ENCODE measurements at places on chromosomes 5 and 9. TPM values are rescaled to one million over a fixed set of nuclear protein-coding genes. Genes with fewer than 3 reads are reported as not detected.

DNA sequence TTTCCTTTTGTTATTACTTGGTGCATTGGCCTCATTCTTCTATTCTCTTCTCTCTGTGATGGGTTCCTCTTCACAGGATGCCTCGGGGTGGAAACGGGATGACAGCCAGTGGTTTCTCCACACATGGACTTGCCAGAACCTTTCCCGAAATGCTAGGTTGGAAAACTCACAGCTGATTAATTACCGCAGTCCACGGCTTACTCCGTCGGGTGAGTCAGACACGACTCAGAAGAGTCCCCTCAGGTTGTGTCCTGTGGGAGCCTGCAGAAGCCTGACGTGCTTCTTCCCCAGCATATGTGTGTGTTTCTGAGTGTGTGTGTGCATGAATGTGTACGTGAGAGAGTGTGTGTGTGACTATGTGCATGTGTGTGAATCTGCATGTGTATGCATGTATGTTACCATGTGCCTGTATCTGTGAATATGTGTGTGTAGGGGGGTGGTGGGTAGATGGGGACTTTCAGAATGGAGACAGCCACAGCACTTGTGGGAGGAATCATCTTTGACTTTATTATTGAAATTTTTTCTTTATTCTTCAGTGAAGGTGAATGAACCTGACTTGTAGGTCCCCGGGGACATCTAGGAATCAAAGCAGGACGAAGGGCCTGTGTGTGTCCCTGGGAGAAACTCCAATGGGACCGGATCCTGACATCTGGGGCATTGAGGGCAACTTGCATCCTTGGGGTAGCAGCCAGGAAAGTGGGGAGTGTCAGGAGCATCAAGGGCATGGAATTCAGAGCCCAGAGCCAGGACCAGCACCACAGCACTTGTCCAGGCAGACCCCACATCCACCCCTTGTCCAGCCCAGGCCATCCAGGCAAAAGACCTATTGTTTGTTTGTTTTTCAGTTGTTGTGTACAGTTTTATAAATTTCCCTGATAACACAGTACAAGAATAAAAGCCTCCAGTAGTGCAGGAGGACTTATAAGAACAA, 21.9 kb upstream of the MED10 start:
- no peaks in the 10 kb centered on the region for H3K36me3 ChIP-seq
- H3K4me1 ChIP-seq = no peaks in the 10 kb centered on the region
- H3K4me3 ChIP-seq = no peak overlapping the region
- DNase-seq = no peak
- no peaks in the 10 kb centered on the region for H3K27me3 ChIP-seq

DNA sequence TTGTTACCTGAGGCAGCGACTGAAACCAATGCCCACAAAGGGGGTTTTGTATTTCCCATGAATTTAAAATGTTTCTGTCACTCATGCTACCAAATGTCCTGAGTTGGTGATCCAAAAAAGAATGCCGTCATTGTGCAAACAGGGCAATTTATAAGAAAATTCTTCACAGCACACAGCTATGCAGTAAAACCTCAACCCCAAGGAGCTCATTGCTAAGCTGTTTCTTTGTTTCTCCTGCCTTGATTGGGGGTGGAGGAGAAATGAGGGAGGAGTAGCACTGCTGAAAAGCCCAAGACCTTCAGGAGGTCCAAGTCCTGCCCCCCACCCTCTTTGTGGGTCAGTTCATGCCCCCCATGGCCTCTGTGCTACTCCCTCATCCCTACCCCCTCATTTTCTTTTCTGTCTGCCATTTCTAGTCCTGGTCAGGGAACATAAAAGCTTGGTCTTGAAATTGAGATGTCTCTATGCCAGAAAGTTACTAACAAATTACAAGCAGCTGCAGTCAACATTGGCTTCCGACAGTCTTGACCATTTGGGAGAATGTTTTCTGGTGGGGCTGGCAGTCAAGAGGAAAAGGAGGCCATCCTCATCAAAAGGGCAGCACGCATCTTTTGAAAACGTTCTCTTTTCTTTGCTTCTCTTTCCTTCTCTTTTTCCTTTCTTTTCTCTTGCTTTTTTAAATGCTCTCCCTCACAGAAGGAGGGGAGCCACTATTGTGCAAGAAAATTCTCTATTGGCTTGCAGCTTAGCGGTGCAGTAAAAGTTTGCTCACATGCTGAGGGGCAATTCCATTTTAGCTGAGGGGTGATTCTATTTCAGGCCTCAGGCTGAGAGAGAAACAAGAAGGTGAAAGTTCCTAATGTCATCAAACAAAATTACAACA, 133.3 kb downstream of the GCNT1 start:
- no peaks in the 10 kb centered on the region for H3K36me3 ChIP-seq
- no peak overlapping the region for H3K27ac ChIP-seq
- no peak overlapping the region for H3K4me3 ChIP-seq
- DNase-seq = no peak

DNA sequence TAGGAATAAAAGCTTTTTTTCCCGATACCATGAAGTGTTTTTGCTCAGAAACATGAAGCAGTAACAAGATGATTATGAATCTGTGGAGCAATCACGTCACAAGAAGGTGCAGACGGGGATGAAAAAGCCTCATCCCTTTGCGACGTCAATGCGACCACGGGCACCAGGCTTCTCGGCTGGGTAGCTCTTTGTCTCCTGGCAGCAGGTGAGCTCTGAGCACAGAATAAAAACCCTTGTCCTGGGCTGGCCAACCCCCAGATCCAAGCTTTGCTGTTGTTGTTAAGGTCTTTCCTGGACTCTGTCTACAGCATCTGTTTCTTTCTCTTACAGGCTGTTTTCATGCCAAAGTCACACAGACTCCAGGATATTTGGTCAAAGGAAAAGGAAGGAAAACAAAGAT, 113.8 kb downstream of the ANKRD18B start:
- H3K27ac ChIP-seq = no peak overlapping the region
- no peak for DNase-seq
- no peaks in the 10 kb centered on the region for H3K36me3 ChIP-seq
- peaks cover 12% of the 10 kb centered on the region for H3K27me3 ChIP-seq
- H3K4me3 ChIP-seq = no peak overlapping the region

DNA sequence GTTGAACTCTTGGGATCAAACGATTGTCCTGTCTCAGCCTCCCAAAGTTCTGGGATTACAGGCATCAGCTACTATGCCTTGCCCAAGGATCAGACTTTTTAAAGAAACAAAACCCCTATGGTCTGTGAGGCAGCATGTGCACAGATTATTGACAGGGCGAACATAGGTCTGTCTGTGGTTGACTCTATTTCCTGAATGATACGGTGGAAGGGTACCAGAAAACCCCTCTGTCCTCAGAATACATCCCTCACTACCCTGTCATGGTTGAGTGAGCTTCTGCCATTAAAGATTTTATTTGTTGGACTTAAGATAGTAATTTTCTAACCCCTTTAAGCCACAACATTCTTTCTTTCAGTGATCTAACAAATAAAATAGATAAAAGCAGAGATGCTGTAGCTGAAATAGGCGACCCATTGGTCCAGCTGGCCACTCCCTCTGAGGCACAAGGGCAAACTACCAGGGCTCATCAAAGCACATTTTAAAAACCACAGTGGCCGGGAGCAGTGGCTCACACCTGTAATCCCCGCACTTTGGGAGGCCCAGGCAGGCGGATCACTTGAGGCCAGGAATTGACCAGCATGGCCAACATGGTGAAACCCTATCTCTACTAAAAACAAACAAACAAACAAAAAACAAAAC, 84.9 kb upstream of the ANKRD55 start:
- no peaks in the 10 kb centered on the region for H3K4me1 ChIP-seq
- no peak for DNase-seq
- no peaks in the 10 kb centered on the region for H3K27me3 ChIP-seq
- no peak overlapping the region for H3K27ac ChIP-seq
- no peak overlapping the region for H3K4me3 ChIP-seq

GRCh38 chr9:6956879-6957278, 199.1 kb downstream of the KDM4C start:
- no peaks in the 10 kb centered on the region for H3K4me1 ChIP-seq
- no peak overlapping the region for H3K27ac ChIP-seq
- H3K4me3 ChIP-seq = no peak overlapping the region
- H3K27me3 ChIP-seq = no peaks in the 10 kb centered on the region
- H3K36me3 ChIP-seq = no peaks in the 10 kb centered on the region

GRCh38 chr5:111984044-111984443, 227.1 kb upstream of the NREP start:
- H3K4me3 ChIP-seq = no peak overlapping the region
- H3K27me3 ChIP-seq = no peaks in the 10 kb centered on the region
- no peak overlapping the region for H3K27ac ChIP-seq
- no peak for DNase-seq
- H3K36me3 ChIP-seq = no peaks in the 10 kb centered on the region

DNA sequence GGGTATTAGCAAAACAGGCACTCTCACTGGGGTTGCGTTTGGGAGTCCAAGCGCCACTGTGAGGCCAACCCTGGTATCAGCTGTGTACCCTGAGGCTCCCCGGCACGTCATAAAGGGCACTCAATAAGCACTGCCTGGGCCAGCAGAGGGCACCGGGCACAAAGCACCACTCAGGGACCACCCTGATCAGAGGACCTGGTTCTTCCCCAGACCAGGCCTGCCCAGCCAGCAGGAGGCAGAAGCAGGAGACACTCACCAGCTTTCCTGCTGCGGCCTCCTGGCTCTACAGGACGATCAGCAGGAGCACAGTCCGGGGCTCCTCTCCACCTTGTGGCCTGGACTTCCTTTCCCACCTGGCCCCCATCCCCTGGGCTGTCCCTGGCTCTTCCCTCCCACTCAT, 12.6 kb downstream of the MGAT1 start:
- peaks cover 53% of the 10 kb centered on the region for H3K36me3 ChIP-seq
- DNase-seq = peak; percentile 49
- H3K27ac ChIP-seq = no peak overlapping the region
- peaks cover 22% of the 10 kb centered on the region for H3K4me1 ChIP-seq

GRCh38 chr5:15103864-15104263, 232.3 kb upstream of the ANKH start:
- DNase-seq = no peak
- no peak overlapping the region for H3K4me3 ChIP-seq
- no peak overlapping the region for H3K27ac ChIP-seq
- H3K36me3 ChIP-seq = no peaks in the 10 kb centered on the region
- H3K4me1 ChIP-seq = no peaks in the 10 kb centered on the region

DNA sequence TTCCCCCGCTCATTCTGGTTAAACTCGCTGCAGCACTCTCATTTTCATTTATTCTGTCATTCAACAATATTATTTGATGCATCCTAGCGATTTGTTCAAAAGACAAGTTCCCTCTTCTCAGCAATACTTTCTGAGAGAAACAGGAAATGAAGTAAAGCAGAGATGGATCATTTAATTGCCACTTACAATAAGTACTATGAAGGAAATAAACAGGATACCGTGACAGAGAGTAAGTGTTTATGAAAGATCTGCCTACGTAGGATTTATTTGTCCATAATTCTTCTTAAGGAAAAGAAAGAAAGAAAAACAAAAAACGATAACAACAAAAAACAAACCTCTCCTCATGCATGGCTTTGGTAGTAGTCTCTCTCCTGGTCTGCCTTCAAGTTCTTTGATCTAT, 406.8 kb upstream of the ZNF608 start:
- no peak overlapping the region for H3K27ac ChIP-seq
- H3K27me3 ChIP-seq = no peaks in the 10 kb centered on the region
- H3K4me3 ChIP-seq = no peak overlapping the region
- no peaks in the 10 kb centered on the region for H3K4me1 ChIP-seq
- H3K36me3 ChIP-seq = no peaks in the 10 kb centered on the region
- no peak for DNase-seq

- DNase-seq = no peak
- no peak overlapping the region for H3K4me3 ChIP-seq
- no peaks in the 10 kb centered on the region for H3K27me3 ChIP-seq
- no peak overlapping the region for H3K27ac ChIP-seq
- no peaks in the 10 kb centered on the region for H3K36me3 ChIP-seq
These were observed 276.9 kb downstream of the CDH9 start for GRCh38 chr5:26761446-26761845.

GRCh38 chr5:111313017-111313724, 89.0 kb downstream of the CAMK4 start:
- H3K27me3 ChIP-seq = no peaks in the 10 kb centered on the region
- H3K4me3 ChIP-seq = no peak overlapping the region
- no peaks in the 10 kb centered on the region for H3K4me1 ChIP-seq
- H3K27ac ChIP-seq = no peak overlapping the region
- DNase-seq = no peak
- no peaks in the 10 kb centered on the region for H3K36me3 ChIP-seq

DNA sequence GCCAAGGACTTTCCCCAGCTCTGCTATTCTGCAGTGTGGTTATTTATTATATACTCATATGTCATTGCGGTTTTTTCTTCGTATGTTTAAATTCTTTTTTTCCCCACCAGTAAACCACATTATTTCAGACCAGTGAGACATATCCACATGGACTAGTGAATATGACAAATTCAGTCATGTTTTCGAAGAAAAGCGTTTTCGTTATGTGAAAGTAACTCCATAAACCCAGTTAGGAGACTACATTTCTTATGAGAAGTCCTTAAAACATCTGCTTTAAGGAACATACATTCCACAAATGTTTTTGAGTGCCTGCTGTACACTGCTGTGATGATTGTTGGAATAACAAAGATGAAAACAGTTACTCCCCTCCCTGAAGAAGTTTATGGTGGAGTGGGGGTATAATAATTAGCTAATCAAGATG, 591.8 kb upstream of the CLINT1 start:
- no peaks in the 10 kb centered on the region for H3K27me3 ChIP-seq
- H3K4me3 ChIP-seq = no peak overlapping the region
- DNase-seq = no peak
- H3K4me1 ChIP-seq = no peaks in the 10 kb centered on the region
- H3K36me3 ChIP-seq = no peaks in the 10 kb centered on the region

DNA sequence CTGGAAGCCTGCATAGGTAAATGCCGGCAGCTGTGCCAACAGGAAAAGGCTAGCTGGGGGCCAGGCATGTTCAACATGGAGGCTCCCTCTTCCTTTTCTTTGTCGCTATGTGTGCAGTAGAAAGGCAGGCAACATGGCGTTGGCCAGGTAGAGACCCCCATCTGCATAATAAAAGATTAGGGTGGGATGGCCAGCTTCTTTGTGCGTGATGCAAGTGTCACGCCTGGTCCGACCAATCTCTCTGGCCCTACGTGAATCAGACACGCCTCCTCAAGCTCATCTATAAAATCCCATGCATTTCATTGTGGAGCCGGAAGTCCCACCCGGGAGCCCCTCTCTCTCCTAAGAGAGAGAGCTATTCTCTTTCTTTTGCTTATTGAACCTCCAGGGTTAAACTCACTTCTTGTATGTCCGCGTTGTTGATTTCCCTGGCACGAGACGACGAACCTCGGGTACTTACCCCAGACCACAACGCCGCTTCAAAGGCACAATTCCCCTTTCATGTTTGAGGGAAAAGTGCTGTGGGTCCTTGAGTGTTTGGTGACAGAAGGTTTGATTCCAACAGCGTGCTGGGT, 25.0 kb upstream of the C5orf47 start:
- no peak overlapping the region for H3K27ac ChIP-seq
- H3K4me1 ChIP-seq = no peaks in the 10 kb centered on the region
- H3K4me3 ChIP-seq = no peak overlapping the region
- H3K36me3 ChIP-seq = peaks cover 2% of the 10 kb centered on the region
- no peaks in the 10 kb centered on the region for H3K27me3 ChIP-seq
- peak; percentile 70 for DNase-seq

ANKRD31 gene
- total RNA-seq = 0.12 TPM

PRR7 gene
- total RNA-seq = 23.3 TPM

ZNF483 gene
- 5.7 TPM for total RNA-seq

SPATA31A3 gene
- not detected for total RNA-seq

NFIL3 gene
- total RNA-seq = 97.0 TPM

MEGF10 gene
- not detected for total RNA-seq

PCSK1 gene
- total RNA-seq = not detected

DRD1 gene
- not detected for total RNA-seq
